ENCODE measurements at places on chromosomes 2 and 18. TPM values are rescaled to one million over a fixed set of nuclear protein-coding genes. Genes with fewer than 3 reads are reported as not detected.

ADAM23 gene
- total RNA-seq: not detected

FAM237A gene
- not detected for total RNA-seq

ANKRD44 gene
- total RNA-seq: 1.9 TPM

CARF gene
- total RNA-seq: 0.37 TPM

RAB3GAP1 gene
- 14.7 TPM for total RNA-seq

OLA1 gene
- total RNA-seq: 50.7 TPM

CTAGE1 gene
- total RNA-seq: not detected

CRYBA2 gene
- total RNA-seq: not detected

SCN2A gene
- not detected for total RNA-seq

KCNS3 gene
- 0.05 TPM for total RNA-seq

TMX3 gene
- total RNA-seq: 16.2 TPM

VIL1 gene
- 247 TPM for total RNA-seq

PTPRM gene
- total RNA-seq: 2.5 TPM

C2orf80 gene
- not detected for total RNA-seq

CNDP1 gene
- not detected for total RNA-seq

ANKRD30BL gene
- not detected for total RNA-seq

C2orf15 gene
- total RNA-seq: 4.9 TPM

OTOS gene
- not detected for total RNA-seq

NGEF gene
- 13.5 TPM for total RNA-seq

CACNB4 gene
- total RNA-seq: 0.26 TPM

SERPINE2 gene
- 1.9 TPM for total RNA-seq

TRABD2A gene
- 3.1 TPM for total RNA-seq

KDSR gene
- total RNA-seq: 24.1 TPM

CTNNA2 gene
- not detected for total RNA-seq

CFAP65 gene
- total RNA-seq: not detected

CCBE1 gene
- not detected for total RNA-seq

PCARE gene
- not detected for total RNA-seq

PLCL1 gene
- 0.13 TPM for total RNA-seq

C1QL2 gene
- not detected for total RNA-seq

LOXL3 gene
- 2.2 TPM for total RNA-seq

SNORC gene
- total RNA-seq: 4.9 TPM

GKN2 gene
- not detected for total RNA-seq

KRTCAP3 gene
- total RNA-seq: 30.4 TPM

EGR4 gene
- total RNA-seq: 2.2 TPM

RIOK3 gene
- total RNA-seq: 14.2 TPM

ZAP70 gene
- 1.8 TPM for total RNA-seq

IL1R2 gene
- 3.9 TPM for total RNA-seq

SCYGR7 gene
- not detected for total RNA-seq

MTCL1 gene
- 22.2 TPM for total RNA-seq

UGT1A7 gene
- 8.9 TPM for total RNA-seq

SCYGR4 gene
- total RNA-seq: not detected

CROCC2 gene
- total RNA-seq: not detected
